ENCODE measurements at places on chromosomes 13 and 19. TPM values are rescaled to one million over a fixed set of nuclear protein-coding genes. Genes with fewer than 3 reads are reported as not detected.
A peak's percentile ranks its signal among the peaks of the same experiment; 100 is the strongest.

DNA sequence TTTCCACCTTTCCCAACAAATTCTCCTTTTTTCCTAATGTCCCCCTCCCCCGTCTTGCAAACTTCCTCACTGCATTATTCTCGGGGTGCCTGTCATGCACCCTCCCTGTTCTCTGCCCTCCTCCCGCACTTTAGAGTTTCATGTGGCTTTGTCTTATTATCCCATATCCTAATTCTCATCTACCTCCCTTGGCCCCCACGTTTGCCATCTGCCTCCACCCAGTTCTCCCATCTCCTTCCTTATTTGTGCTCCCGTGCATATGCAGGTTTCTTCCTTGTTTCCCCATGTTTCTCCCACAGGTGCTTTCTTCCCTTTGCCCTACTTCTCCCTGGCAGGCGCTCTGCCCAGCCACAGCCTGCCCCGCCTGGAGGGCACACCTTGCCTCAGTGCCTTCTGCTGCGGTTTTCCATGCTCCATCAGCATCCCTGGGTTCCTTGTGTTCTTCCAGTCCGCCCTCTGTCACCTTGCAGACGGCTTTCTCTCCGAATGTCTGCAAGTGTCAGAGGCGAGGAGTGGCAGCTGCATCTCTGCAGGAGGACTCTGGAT lies 1.5 kb downstream of the SPATA13 start:
- H3K27me3 ChIP-seq, result no peaks in the 10 kb centered on the region
- peaks cover 9% of the 10 kb centered on the region for H3K4me1 ChIP-seq
- DNase-seq, result no peak
- H3K27ac ChIP-seq, result no peak overlapping the region
- no peak overlapping the region for H3K4me3 ChIP-seq

DNA sequence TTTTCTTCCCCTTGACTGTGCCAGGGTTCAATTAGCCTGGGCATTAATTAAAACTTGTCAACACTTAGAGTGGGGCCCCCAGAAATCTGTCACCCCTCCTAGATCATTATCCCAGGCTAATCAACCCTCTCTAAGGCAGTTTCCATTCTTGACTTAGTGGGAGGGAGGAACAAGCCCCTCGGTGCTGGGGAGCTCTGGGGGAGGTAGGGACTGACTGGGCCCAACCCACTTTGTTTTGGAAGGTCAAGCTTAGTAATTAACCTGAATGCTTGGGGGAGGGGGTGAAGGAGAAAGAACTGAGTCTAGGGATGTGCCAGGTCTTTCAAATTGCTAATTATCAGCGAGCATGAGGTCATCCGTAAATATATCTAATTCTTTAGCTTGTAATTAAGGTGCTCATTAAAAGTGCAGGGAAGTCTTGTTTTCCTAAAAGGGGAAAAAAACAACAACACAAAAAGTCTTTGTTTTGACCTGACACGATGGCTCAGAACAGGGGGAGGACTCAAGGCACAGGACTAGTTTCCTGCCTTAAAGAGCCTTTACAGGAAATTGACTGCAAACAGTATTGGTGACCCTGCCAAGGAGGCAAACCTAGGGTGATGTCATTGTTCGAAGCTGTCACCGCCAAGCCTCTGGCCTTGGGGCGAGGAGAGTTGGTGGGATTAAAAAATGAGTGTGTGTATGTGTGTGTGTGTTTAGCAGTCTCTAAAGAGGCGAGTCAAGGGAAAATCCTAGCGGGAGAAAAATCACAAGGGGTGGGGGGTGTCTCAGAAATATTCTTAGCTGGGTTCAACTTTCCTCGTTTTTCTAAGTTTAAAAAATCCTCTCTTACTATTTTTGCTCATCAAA lies 19.4 kb downstream of the ACTN4 start:
- H3K27ac ChIP-seq, result peak overlapping the region; percentile 89
- no peaks in the 10 kb centered on the region for H3K27me3 ChIP-seq
- H3K4me1 ChIP-seq, result peaks cover 65% of the 10 kb centered on the region
- peak; percentile 50 for DNase-seq
- no peak overlapping the region for H3K4me3 ChIP-seq
- no peaks in the 10 kb centered on the region for H3K36me3 ChIP-seq

DNA sequence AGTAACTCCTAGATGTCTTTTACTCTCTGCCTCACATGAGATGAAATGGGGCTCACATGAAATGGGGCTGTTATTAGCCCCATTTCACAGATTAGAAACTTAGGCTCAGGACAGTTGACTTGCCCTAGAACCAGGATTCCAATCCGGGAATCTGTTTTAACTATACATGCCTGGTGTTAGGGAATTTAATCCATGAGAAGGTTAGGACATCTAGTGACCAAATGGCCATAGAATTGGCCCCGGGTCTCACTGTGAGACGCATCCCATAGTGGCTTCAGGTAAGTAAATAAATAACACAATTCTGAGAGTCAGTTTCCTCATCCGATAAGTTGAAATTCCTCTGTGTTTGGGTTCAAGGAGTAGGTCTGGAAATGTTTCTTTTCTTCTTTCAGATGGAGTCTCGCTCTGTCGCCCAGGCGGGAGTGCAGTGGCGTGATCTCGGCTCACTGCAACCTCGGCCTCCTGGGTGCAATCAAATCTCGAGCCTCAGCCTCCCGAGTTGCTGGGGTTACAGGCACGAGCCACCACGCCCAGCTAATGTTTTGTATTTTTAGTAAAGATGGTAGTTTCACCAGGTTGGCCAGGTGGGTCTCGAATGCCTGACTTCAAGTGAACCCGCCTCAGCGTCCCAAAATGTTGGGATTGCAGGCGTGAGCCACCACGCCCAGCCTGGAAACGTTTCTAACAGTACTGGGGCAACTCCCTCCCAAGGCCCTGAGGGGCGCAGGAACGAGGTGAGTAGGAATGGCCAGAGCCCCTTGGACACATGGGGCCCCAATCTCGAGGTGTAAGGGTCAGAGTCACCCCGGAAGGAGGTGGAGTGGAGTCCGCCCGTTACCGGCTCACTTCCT lies 1.2 kb upstream of the ZNF574 start:
- H3K36me3 ChIP-seq, result no peaks in the 10 kb centered on the region
- H3K4me3 ChIP-seq, result peak overlapping the region; percentile 56
- peaks cover 26% of the 10 kb centered on the region for H3K4me1 ChIP-seq
- peak overlapping the region; percentile 99 for H3K27ac ChIP-seq

DNA sequence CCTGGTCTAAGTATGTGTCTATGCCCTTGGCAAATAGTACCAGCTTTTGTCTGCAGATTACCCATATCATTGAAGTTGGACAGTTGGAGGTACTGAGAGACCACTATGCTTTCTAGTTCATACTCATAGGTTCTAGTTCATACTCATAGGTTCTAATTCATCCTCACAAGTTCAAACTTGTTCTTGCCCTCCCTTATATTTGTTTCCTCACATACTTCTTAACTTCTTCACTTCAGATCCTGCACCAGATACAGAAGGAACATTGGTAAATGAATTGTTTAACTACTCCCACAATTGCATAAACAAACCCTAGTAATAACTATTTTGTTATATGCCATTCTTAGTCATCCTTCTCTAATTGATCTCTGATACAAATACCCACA lies 172.2 kb downstream of the SLITRK1 start:
- no peaks in the 10 kb centered on the region for H3K4me1 ChIP-seq
- no peak for DNase-seq
- H3K27me3 ChIP-seq, result no peaks in the 10 kb centered on the region
- no peak overlapping the region for H3K27ac ChIP-seq
- no peaks in the 10 kb centered on the region for H3K36me3 ChIP-seq

DNA sequence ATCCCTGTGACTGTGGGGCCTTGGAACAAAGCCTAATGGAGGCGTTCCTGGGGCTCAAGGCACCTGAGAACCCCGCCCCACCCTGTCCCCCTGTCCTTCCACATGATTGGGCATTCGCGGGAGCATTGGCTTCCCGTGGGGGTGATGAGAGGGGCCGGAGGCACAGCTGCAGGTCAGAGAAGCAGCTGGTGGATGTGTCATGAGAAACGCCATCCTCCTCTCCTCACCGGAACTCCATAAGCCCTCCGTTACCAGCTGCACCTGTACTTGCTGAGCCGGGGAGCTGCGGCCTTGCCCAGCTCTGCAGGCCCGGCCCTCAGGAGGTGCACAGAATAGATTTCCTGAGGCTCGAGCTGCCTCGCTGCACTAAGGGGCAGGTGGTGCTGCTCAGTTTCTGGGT lies 42.0 kb downstream of the CAPN12 start:
- H3K27ac ChIP-seq, result no peak overlapping the region
- H3K36me3 ChIP-seq, result no peaks in the 10 kb centered on the region
- H3K4me3 ChIP-seq, result no peak overlapping the region
- H3K4me1 ChIP-seq, result no peaks in the 10 kb centered on the region
- no peak for DNase-seq
- H3K27me3 ChIP-seq, result no peaks in the 10 kb centered on the region

DNA sequence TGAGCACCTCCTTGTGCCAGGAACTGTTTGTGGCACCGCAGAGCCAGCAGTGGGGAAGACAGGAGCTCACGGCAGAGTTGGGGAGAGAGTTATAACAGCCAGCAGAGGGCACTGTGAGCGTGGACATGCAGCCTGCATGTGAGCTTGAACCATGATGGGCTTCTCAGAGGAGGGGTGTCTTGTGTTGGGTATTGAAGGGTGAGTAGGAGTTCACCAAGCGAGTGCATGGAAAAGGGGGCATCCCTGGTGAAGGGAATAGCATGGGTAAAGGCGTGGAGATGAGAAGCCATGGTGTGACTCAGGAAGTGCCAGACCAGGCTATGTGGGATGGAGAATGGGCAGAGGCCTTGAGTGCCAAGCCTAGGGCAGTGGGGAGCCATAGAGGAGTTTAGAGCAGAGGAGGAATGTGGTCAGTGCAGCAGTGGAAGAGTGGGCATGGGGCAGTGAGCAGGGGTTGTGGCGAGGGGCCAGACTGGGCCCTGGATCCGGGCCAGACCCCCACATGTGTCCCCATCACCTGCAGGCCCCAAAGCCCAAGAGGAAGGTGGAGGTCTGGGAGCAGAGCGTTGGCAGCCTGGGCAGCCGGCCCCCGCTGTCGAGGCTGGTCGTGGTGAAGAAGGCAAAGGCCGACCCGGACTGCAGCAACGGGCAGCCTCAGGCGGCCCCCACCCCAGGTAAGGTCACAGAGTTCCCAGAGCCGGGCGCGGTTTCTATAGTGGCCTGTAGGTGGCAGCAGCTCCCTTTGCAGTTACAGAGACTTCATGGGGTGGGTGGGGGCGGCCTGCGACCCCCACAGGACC lies 11.8 kb upstream of the SHD start:
- no peak overlapping the region for H3K27ac ChIP-seq
- no peak overlapping the region for H3K4me3 ChIP-seq
- no peaks in the 10 kb centered on the region for H3K27me3 ChIP-seq
- H3K4me1 ChIP-seq, result peaks cover 11% of the 10 kb centered on the region

- no peaks in the 10 kb centered on the region for H3K36me3 ChIP-seq
- no peaks in the 10 kb centered on the region for H3K4me1 ChIP-seq
- no peak for DNase-seq
These were observed 192.9 kb downstream of the DCT start for GRCh38 chr13:94286581-94286980.

- H3K4me3 ChIP-seq, result no peak overlapping the region
- DNase-seq, result no peak
- H3K27ac ChIP-seq, result no peak overlapping the region
- no peaks in the 10 kb centered on the region for H3K36me3 ChIP-seq
These were observed 77.4 kb upstream of the SPATA13 start for GRCh38 chr13:24083141-24083540.

- H3K36me3 ChIP-seq, result peaks cover 7% of the 10 kb centered on the region
- no peaks in the 10 kb centered on the region for H3K27me3 ChIP-seq
- H3K27ac ChIP-seq, result no peak overlapping the region
These were observed 25.6 kb downstream of the BRCA2 start for GRCh38 chr13:32340914-32341313.

DNA sequence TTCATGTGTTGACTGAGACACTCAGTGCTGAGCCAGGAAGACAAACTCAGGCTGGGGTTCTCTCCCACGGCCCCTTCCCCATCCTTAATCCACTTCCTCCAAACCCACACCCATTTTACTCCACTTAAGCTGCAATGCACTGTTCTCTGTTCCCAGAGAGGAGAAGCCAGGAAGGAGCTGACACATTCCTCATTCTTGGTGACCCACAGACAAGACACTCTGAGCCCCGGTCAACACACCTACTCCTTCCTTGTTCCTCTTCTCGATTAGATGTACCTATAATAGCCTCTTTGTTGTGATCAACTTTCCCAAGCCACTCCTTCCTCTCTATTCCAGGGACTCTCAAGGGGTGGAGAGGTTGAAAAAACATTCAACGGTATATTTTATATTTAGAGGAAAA lies 47.1 kb downstream of the INSR start:
- no peaks in the 10 kb centered on the region for H3K4me1 ChIP-seq
- no peak overlapping the region for H3K27ac ChIP-seq
- H3K4me3 ChIP-seq, result no peak overlapping the region
- DNase-seq, result no peak

- no peak overlapping the region for H3K4me3 ChIP-seq
- peaks cover 3% of the 10 kb centered on the region for H3K27me3 ChIP-seq
- H3K36me3 ChIP-seq, result no peaks in the 10 kb centered on the region
- DNase-seq, result no peak
- no peaks in the 10 kb centered on the region for H3K4me1 ChIP-seq
These were observed 1.8 kb downstream of the FREM2 start for GRCh38 chr13:38688674-38689073.

DNA sequence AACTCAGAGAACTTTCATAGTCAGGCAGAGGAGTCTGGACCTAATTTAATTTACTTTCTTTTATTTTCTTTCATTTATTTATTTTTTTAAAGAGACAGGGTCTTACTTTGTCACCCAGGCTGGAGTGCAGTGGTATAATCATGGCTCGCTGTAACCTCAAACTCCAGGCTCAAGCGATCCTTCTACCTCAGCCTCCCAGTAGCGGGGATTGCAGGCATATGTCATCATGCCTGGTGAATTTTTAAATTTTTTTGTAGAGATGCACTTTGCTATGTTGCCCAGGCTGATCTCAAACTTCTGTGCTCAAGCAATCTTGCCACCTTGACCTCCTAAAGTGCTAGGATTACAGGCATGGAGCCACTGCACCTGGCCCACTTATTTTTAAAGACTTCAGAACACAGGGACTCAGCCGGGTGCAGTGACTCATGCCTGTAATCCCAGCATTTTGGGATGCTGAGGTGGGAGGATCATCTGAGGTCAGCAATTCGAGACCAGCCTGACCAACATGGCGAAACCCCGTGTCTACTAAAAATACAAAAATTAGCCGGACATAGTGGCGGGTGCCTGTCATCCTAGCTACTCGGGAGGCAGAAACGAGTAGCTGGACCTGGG lies 50.6 kb downstream of the KLF5 start:
- H3K4me1 ChIP-seq, result no peaks in the 10 kb centered on the region
- H3K27me3 ChIP-seq, result no peaks in the 10 kb centered on the region
- H3K27ac ChIP-seq, result no peak overlapping the region
- no peaks in the 10 kb centered on the region for H3K36me3 ChIP-seq

- no peak overlapping the region for H3K4me3 ChIP-seq
- no peak for DNase-seq
- no peaks in the 10 kb centered on the region for H3K36me3 ChIP-seq
- no peak overlapping the region for H3K27ac ChIP-seq
- H3K4me1 ChIP-seq, result no peaks in the 10 kb centered on the region
- no peaks in the 10 kb centered on the region for H3K27me3 ChIP-seq
These were observed 40.9 kb downstream of the ATP7B start for GRCh38 chr13:51970349-51970748.

GRCh38 chr19:48436586-48436985 lies 9.2 kb upstream of the GRWD1 start:
- H3K27ac ChIP-seq, result no peak overlapping the region
- peaks cover 9% of the 10 kb centered on the region for H3K27me3 ChIP-seq
- DNase-seq, result no peak
- H3K36me3 ChIP-seq, result no peaks in the 10 kb centered on the region

GRCh38 chr19:17530586-17530985 lies 19.1 kb downstream of the PGLS start:
- no peaks in the 10 kb centered on the region for H3K27me3 ChIP-seq
- no peak overlapping the region for H3K4me3 ChIP-seq
- peaks cover 58% of the 10 kb centered on the region for H3K4me1 ChIP-seq
- H3K27ac ChIP-seq, result peak overlapping the region; percentile 82
- no peaks in the 10 kb centered on the region for H3K36me3 ChIP-seq
- no peak for DNase-seq

The TUBA3C gene
- not detected for total RNA-seq

The CEACAM4 gene
- total RNA-seq, result not detected

The DLL3 gene
- 0.41 TPM for total RNA-seq

The TSSK6 gene
- total RNA-seq, result 6.3 TPM

The MTUS2 gene
- not detected for total RNA-seq

Data from B cell (primary cell).